ENCODE measurements at places on chromosomes 7 and 10. TPM values are rescaled to one million over a fixed set of nuclear protein-coding genes. Genes with fewer than 3 reads are reported as not detected.
A peak's percentile ranks its signal among the peaks of the same experiment; 100 is the strongest.

DNA sequence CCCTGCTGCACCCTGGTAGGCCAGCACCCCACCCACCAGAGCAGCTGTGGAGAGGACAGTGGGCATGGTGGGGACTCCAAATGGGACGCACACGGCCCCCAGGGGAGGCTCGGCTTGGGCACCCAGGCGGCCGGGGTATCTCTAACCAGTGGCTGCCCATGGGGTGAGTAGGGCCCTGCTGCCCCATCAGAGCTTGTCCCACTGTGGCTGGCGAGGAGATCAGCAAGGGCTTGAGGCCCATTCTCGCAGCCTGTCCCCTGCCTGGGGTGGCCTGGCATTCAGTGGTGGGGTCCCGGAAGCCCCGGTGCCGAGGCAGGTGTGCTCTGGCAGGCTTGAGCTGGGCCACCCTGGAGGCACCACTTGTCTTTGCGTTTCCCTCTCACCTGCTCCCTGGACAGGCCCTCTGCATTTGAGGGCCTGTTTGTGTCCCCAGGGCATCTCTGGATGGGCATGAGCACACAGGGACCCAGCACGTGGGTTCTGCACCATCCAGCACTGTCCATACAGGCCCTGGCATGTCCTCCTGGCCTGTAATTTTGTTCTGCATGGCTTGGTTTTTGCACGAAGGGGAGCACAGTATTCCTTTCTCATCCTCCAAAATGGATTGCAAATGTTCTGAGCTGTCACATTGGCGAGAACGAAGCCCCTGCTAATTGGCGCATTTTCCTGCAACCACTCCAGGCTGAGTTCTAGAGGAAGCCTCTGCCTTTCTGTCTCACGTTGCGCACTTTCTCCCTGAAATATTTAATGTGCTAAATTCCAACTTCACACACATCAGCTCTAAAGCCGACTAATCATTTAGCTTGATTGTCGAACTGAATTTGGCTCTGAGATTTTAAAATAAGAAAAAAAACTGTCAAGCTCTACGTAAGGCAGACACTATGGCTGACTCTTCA, 27.2 kb downstream of the PWWP2B start:
- no peaks in the 10 kb centered on the region for H3K27me3 ChIP-seq
- no peak overlapping the region for H3K27ac ChIP-seq

Gene OR2A12
- total RNA-seq, result not detected

DNA sequence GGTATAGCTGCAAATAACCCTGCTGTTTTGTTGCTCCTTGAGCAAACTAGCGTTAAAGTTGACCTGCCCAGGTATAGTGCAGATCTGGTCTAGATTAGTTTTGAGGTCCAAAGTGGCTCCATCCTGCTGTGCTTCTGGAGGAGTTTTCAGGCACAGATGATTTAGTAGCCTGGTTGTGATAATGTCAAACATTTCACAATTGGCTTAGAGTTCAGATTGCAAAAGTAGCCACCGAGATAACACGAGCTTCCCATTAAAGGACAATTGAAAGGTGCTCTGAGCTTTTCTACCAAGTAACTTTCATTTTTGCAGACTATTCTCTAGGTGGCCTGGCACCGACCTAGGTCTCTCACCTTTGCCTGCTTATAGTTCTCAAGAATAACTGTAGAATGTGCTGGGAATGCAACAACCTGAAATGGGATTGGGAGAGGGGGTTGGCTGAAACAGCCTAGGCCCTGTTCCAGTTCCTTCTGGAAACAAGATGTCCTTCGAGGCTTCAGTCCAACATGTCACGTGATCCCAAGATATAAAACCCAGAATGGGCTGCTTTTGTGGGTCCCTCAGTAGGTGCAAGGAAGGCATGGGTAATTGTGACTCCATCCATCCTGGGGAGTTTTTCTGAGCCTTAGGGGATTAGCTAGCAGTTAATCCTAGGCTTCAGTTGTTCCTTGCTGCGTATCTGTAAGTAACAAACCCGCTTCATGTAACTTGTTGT, 201.0 kb downstream of the CHRM2 start:
- no peaks in the 10 kb centered on the region for H3K27me3 ChIP-seq
- DNase-seq, result no peak
- H3K27ac ChIP-seq, result no peak overlapping the region
- H3K36me3 ChIP-seq, result no peaks in the 10 kb centered on the region

- no peak overlapping the region for H3K4me3 ChIP-seq
- no peak overlapping the region for H3K27ac ChIP-seq
- H3K27me3 ChIP-seq, result no peaks in the 10 kb centered on the region
- DNase-seq, result no peak
These were observed 172.9 kb downstream of the CDK14 start for GRCh38 chr7:90769036-90769435.

Gene SSC4D
- total RNA-seq, result 0.39 TPM

DNA sequence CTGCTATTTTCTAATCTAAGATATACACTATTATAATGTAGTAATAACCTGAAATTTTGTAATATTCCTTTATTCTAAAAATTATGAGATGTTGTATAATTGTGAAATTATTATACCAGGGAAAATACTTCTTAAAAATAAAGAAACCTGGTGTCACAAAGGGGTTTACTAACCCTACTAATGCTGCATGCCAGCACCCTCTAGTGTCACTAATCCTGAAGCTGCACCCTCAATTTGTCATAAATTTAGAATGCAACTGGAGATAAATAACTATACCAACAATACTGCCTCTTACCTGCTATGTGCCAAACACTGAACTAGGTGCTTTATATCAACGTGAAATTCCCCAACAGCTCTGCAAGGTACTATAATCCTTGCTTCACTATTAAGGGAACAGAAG, 30.8 kb downstream of the TM9SF3 start:
- H3K27me3 ChIP-seq, result no peaks in the 10 kb centered on the region
- peaks cover 3% of the 10 kb centered on the region for H3K4me1 ChIP-seq
- DNase-seq, result no peak
- H3K27ac ChIP-seq, result no peak overlapping the region

Gene LRRC18
- total RNA-seq, result not detected

DNA sequence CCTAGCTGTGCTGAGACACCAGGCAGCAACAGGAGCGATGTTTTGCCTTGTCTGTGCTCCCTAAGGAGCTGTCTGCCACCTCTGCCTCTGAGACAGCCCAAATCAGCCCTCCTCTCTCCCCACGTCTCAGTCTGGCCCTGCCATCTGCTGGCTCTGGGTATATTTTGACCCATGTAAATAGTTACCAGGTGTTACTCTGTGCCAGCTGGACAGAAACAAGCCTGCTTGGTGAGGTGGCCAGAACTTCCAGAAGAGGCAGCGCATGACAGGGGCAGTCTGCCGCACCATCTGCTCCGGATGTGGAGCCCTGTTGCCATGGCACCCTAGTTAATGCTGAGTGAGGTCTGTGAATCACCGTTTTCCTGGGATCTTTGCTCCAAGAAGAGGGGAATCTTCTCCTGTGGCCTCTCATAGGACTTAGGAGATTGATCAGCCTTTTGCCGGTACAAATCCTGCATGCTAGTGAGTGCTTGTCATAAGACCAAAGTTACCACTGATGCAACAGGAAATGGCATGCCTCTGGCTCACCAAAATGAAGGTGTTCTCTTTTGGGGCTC, 31.8 kb downstream of the GSTO2 start:
- no peak overlapping the region for H3K4me3 ChIP-seq
- H3K4me1 ChIP-seq, result peaks cover 86% of the 10 kb centered on the region
- no peaks in the 10 kb centered on the region for H3K36me3 ChIP-seq
- no peak for DNase-seq

- no peak overlapping the region for H3K27ac ChIP-seq
- H3K27me3 ChIP-seq, result no peaks in the 10 kb centered on the region
- no peak for DNase-seq
- H3K36me3 ChIP-seq, result no peaks in the 10 kb centered on the region
These were observed 143.8 kb upstream of the PCLO start for GRCh38 chr7:83306502-83306901.

- H3K36me3 ChIP-seq, result no peaks in the 10 kb centered on the region
- no peaks in the 10 kb centered on the region for H3K27me3 ChIP-seq
- H3K4me3 ChIP-seq, result no peak overlapping the region
- no peak for DNase-seq
These were observed 9.8 kb upstream of the STEAP4 start for GRCh38 chr7:88316456-88316855.

GRCh38 chr10:5406918-5407317, 2.3 kb upstream of the TUBAL3 start:
- no peak for DNase-seq
- H3K4me1 ChIP-seq, result peaks cover 1% of the 10 kb centered on the region
- no peaks in the 10 kb centered on the region for H3K36me3 ChIP-seq
- no peak overlapping the region for H3K27ac ChIP-seq
- H3K27me3 ChIP-seq, result no peaks in the 10 kb centered on the region

DNA sequence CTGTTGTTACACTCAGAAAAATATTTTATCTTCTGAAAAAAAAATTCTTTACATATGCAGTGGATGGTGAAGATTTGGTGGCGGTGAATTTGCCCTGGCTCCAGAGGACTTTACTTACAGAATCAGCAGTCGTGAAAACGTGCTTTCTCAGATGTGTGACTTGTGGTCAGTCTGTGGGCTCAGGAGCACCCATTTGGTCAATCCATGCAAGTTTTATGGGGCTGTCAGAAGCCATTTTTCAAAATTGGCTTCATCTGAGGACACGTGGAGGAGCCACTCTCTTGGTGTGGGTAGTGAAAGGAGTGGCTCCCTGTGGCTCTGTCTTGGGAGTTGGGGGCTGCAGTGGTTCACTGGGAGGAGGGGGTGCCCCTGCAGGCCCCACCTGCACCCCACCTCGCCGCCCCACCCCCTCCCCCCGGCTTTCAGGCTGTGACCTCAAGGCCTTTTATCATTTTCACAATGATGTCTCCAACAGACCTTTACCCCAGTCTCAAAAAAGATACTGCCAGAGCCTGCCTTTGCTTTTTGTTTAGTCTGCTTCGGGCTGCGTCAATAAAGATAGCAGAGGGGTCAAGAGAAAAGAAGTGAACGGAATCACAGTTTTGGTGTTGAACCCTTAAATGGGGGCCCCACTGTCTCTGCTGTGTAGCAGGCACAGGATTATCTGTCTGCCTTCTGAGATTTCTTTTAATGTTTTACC, 137.4 kb downstream of the MGMT start:
- DNase-seq, result no peak
- no peak overlapping the region for H3K4me3 ChIP-seq
- H3K27ac ChIP-seq, result no peak overlapping the region
- H3K36me3 ChIP-seq, result no peaks in the 10 kb centered on the region

DNA sequence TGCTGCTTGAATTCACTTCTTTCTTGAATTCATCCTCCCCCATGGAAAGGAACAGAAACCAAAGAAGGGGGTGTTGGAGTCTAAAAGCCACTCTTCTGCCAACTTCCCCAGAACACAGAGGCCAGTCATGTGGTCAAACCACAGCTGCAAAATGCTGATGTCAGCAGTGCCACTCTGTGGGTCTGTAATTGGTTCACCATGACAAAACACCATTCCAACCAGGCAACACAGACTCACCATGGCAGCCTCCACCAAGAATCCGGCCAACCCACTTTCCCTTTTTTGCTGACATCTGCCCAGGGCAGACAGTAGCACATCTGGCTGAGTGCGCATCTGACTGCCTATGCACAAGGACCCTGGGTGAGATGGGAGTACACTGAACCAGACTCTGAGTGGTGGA, 16.8 kb downstream of the OSBPL3 start:
- H3K27ac ChIP-seq, result no peak overlapping the region
- H3K36me3 ChIP-seq, result no peaks in the 10 kb centered on the region
- no peaks in the 10 kb centered on the region for H3K4me1 ChIP-seq
- no peak for DNase-seq

GRCh38 chr7:50466815-50467585, 16.9 kb upstream of the FIGNL1 start:
- no peak overlapping the region for H3K4me3 ChIP-seq
- peaks cover 4% of the 10 kb centered on the region for H3K4me1 ChIP-seq
- peaks cover 5% of the 10 kb centered on the region for H3K27me3 ChIP-seq
- H3K27ac ChIP-seq, result no peak overlapping the region
- no peaks in the 10 kb centered on the region for H3K36me3 ChIP-seq
- no peak for DNase-seq

GRCh38 chr7:30752484-30752883, 549 bp downstream of the INMT start:
- H3K4me3 ChIP-seq, result peak overlapping the region; percentile 63
- peaks cover 79% of the 10 kb centered on the region for H3K4me1 ChIP-seq
- H3K27ac ChIP-seq, result peak overlapping the region; percentile 89
- peaks cover 5% of the 10 kb centered on the region for H3K36me3 ChIP-seq
- H3K27me3 ChIP-seq, result no peaks in the 10 kb centered on the region
- DNase-seq, result no peak

GRCh38 chr7:48466713-48467112, 295.5 kb downstream of the ABCA13 start:
- no peak for DNase-seq
- no peak overlapping the region for H3K4me3 ChIP-seq
- no peaks in the 10 kb centered on the region for H3K4me1 ChIP-seq
- no peak overlapping the region for H3K27ac ChIP-seq
- H3K36me3 ChIP-seq, result no peaks in the 10 kb centered on the region
- no peaks in the 10 kb centered on the region for H3K27me3 ChIP-seq

- no peak overlapping the region for H3K4me3 ChIP-seq
- H3K27me3 ChIP-seq, result no peaks in the 10 kb centered on the region
- no peaks in the 10 kb centered on the region for H3K36me3 ChIP-seq
- no peak for DNase-seq
These were observed 950.2 kb downstream of the GATA3 start for GRCh38 chr10:9004736-9005135.

Gene TMEM213
- not detected for total RNA-seq

DNA sequence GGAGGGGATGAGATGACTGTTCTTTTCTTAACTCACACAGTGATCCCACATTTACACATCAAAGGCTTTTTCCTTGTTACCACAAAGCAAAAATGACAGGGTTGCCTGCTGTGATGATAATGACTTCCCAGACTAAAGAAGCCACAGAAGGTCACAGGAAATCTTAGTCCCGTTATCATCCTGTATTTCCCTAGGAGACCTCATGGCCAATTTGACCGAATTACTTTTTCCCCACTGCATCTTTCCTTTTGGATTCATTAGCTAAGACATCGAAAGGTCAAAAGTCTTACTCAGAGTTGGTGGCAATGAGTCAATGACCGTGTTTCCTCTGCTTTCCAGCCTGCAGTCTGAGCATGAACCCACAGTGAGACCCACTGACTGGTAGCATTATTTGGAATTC, 130.1 kb upstream of the INHBA start:
- no peaks in the 10 kb centered on the region for H3K36me3 ChIP-seq
- no peaks in the 10 kb centered on the region for H3K27me3 ChIP-seq
- no peak overlapping the region for H3K4me3 ChIP-seq
- H3K27ac ChIP-seq, result no peak overlapping the region

GRCh38 chr10:12849319-12850181, 152.0 kb downstream of the CCDC3 start:
- no peak for DNase-seq
- no peak overlapping the region for H3K4me3 ChIP-seq
- H3K27me3 ChIP-seq, result no peaks in the 10 kb centered on the region
- H3K4me1 ChIP-seq, result peaks cover 31% of the 10 kb centered on the region
- no peak overlapping the region for H3K27ac ChIP-seq

Gene GNAT3
- not detected for total RNA-seq

DNA sequence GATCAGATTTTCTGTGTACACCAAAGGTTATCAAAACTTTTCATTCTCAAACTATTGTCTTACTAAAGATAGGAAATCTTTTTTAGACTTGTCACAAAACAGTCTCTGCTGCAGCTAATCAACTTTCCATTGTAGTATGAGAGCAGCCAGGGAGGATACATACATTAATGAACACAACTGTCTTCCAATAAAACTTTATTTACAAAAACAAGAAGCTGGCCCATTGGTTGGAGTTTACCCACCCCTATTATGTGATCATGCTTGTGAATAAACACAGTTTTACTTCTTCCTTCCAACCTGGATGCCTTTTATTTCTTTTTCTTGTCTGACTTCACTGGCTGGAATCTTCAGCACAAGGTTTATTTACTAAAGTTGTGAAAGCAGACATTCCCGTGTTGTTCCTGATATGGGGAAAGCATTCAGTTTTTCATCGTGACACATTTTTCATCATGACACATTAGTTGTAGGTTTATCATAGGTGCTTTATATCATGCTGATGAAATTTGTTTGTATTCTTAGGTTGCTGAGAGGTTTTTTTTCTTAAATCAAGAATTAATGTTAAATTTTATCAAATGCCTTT, 98.5 kb upstream of the CDK13 start:
- H3K4me3 ChIP-seq, result no peak overlapping the region
- DNase-seq, result no peak

Measured in esophagus muscularis mucosa (tissue), 4 donors.